HCEC 1CT (cell line): ENCODE measurements at places on chromosomes 1 and 21.
A peak's percentile ranks its signal among the peaks of the same experiment; 100 is the strongest.

DNA sequence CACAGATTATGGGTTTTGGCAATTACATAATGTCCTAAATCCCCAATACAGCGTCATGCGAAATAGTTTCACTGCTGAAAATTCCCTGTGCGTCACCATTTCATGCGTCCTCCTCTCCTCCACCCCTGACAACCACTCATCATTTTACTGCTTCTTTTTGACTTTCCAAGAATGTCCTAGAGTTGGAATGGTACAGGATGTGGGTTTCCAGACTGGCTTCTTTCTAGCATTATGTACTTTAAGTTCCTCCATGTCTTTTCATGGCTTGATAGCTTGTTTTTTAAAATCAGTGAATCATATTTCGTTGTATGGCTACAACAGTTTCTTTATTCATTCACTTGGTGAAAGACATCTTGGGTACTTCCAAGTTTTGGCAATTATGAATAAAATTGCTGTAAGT, 7.4 kb downstream of the NBPF3 start:
- DNase-seq = peak; percentile 93

- DNase-seq = peak; percentile 82
Measured at GRCh38 chr1:184242507-184242943, 144.3 kb upstream of the C1orf21 start.

- no peak for DNase-seq
Measured at GRCh38 chr1:7145947-7146346, 360.7 kb downstream of the CAMTA1 start.

GRCh38 chr1:53155534-53155933, 13.1 kb upstream of the SLC1A7 start:
- DNase-seq = no peak

DNA sequence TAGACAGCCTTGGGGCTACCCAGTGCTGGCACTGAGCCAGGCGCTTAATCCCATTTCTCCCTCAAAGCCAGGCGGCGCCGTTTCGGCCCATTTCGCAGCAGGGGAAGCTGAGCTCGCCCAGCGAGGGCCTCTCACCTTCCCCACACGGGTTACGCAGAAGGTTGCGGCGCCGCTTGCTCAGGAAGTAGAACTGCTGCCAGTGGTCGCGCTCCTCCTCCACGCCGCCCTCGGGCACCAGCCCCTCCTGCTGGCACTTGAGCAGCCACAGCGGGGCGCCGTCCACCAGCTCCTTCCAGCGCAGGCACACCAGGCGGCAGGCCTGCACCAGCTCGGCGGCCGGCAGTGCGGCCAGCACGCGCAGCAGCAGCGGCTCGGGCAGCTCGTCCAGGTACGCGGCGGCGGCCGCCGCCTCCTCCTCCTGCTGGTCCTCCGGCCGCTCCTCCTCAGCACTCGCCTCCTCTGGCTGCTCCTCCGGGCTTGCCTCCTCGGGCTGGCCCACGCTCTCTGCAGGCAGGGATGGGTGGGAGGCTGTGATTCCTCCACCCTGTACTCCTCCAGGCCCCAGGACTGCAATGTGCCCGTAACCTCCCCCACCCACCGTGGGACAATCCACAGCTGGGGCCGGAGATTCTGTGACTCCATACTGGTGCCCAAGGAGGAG, 3.8 kb downstream of the FBXO2 start:
- peak; percentile 34 for DNase-seq

DNA sequence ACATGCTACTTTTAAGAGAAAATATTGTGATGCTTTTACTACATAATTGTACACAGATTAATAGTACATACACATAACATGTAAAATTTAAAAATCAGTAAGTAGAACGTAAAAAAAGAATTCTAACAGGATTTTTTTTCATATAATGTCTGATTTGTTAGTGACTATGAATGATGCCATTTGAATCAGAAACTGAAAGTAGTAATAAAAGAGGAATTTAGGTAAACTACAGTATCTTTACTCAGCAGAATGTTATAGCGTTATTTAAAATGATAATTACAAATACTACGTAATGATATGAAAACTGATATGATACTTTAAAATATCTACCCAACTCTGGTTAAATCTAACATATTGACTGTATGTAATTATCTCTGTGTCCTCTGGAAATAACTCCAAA, 116.1 kb downstream of the DENND1B start:
- DNase-seq = no peak

GRCh38 chr1:43549921-43550597, 19.4 kb downstream of the PTPRF start:
- no peak for DNase-seq

GRCh38 chr1:205517763-205518162, 13.3 kb downstream of the CDK18 start:
- no peak for DNase-seq

DNA sequence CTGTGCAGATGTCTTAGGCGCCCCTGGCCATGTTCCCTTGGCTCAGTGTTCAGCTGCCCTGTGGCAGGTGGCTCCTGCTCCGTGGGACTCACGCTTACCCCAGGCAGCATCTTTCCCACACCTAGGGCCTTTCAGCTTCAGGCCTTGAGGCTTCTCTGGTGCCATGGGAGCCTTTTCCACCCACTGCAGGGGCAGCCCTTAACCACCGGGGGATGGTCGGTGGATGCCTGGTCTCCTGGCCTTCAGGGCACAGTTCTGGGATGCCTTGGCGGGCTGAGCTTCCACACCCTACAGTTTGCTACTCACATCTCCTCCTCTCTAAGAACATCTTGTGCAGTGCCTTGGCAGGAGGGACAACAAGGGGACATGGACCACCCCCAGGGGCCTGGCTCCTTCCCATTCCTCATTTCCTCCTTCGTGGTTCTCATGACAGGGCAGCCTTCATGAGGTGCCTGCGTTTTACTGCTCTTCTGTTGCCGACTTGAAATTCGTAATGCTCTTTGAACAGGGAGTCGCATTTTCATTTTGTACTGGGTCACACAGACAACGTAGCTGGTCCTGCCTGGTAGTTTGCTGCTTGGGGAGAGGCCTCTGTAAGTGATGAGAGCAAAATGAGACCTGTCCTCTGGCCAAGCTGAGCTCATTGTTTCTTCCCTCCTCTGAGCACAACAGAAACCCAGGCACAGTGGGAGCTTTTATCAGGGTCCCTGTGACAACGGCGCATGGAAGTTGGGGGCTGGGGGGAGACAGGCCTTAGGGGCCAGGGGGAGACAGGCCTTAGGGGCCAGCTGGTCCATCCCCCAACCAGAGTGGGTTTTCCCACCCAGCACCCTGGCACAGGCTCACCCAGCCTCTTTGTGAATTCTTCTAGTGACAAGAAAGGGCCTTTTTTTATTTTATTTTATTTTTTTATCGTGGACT, 62.0 kb upstream of the NEK2 start:
- DNase-seq = no peak

DNA sequence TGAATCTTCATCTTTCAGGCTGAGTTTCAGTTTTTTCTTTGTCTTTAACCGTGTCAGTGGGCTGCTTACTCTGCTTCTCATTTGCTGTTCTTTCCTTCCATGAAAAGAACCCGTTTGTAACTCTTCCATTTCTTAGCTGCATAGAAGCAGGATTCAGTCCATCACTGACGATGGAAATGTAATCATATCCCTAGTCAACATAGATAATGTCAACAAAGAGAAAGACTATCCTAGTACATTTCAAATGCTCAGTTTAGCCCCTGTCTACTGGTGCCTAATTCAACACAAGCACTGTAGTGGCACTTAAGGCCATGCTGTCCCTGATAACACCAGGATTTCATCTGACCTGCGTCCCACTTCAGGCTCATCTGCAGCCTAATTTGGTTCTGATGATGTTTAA, 376 bp downstream of the GBP1 start:
- peak; percentile 9 for DNase-seq
